Left hindlimb (tissue), 1 donor: ENCODE measurements at places on chromosomes 12 and 14.
A peak's percentile ranks its signal among the peaks of the same experiment; 100 is the strongest.

- DNase-seq: peak; percentile 52
Measured at GRCh38 chr12:15846887-15847286, 35.3 kb upstream of the STRAP start.

DNA sequence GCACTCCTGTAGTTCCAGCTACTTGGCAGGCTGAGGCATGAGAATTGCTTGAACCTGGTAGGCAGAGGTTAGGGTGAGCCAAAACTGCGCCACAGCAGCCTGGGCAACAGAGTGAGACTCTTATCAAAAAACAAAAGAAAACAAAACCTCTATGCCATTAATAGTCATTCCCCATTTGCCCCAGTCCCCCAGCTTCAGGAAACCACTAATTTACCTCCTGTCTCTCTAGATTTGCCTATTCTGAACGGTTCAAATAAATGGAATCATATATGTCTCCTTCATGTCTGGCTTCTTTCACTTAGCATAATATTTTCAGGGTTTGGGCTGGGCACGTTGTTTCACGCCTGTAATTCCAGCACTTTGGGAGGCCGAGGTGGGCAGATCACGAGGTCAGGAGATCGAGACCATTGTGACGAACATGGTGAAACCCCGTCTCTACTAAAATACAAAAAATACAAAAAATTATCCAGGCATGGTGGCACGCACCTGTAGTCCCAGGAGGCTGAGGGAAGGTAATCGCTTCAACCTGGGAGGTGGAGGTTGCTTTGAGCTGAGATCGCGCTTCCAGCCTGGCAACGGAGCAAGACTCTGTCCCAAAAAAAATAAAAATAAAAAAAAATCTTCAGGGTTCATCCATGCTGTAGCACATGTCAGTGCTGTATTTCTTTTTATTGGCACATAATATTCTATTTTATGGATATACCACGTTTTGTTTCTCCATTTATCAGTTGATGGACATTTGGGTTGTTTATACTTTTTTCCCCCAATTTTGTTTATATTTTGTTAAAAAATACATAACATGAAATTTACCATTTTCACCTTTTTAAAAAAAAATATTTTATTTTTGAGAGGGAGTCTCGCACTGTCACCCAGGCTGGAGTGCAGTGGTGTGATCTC, 31.9 kb downstream of the KNTC1 start:
- no peak for DNase-seq

GRCh38 chr14:98131406-98131805, 1140.6 kb downstream of the BCL11B start:
- no peak for DNase-seq

- no peak for DNase-seq
Measured at GRCh38 chr14:36505181-36505815, 14.7 kb downstream of the NKX2-1 start.

- no peak for DNase-seq
Measured at GRCh38 chr12:11600199-11600598, 49.3 kb upstream of the ETV6 start.

DNA sequence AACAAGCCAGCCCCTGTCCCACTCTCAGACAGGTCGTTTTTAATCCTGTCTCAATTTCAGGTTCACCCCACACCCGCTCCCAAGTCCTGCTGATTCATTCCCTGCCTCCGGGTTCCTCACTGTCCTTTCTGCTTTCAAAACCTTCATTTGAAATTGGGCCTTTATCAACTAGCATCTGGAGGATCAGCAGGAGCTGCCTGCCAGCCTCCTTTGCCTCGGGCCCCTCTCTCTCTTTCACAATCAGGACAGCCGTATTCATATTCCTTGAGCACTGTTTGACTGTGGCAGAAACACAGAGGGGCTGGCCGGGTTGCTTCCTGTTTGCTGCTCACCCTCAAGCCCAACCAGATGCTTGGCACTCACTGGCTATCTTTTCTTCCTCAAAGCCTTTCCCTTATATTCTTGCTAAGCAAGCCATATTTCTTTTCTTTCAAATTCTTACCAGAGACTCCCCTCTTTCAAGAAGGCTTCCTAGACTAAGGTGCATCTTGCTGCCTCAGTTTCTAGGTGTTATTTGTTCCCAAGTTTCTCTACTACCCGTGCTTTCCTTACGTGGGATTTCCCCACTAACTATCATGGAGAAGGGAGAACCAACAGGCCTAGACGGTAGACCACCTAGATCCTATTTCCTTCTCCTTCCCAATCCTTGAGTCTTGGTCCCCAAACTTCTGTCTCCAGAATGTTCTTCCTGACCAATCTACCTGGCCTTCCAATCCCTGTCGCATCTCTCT, 3.0 kb downstream of the GALNT6 start:
- no peak for DNase-seq

GRCh38 chr12:65748332-65748731, 76.0 kb upstream of the HMGA2 start:
- no peak for DNase-seq

DNA sequence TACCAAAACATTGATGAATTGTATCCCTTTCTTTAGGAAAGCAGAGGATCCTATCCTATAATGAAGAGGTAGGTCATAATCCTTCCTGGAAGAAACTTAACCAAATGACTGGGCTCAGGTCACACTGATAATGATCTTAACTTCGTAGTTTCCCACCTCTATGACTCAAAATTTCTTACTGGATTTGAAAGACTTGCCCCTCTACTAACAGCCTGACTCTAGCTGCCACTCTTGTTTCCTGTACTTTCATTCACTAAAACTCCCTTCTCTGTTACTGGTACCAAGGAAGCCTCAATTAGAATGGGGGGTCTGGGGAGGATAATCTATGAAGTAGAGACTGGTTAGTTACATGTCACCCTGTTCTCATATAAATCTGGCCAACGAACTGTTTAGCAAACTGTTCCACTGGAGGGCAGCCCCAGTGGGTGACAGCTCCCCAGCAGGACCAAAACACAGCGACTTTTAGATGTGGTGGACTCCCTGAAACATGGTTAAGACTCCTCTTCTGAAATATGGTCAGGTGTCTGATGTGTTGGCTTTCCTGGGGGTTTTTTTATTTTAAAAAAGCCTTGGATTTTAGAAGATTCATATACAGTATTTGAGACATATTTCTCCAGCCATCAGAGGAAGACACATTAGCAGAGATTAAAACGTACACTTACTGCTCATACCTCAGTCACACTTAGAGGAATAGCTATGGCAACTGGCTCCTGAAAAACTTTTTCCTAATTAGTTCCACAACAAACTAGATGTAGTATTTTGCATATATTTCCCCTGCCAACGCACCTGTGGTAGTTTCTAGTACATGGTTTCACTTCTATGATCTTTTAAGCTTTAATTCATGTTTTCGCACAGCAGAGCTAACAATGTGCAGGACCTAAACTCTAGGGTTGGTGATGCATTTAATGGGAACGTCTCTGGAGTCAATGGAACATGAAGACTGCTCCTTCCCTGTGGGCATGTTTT, 72.3 kb downstream of the ACADS start:
- no peak for DNase-seq

DNA sequence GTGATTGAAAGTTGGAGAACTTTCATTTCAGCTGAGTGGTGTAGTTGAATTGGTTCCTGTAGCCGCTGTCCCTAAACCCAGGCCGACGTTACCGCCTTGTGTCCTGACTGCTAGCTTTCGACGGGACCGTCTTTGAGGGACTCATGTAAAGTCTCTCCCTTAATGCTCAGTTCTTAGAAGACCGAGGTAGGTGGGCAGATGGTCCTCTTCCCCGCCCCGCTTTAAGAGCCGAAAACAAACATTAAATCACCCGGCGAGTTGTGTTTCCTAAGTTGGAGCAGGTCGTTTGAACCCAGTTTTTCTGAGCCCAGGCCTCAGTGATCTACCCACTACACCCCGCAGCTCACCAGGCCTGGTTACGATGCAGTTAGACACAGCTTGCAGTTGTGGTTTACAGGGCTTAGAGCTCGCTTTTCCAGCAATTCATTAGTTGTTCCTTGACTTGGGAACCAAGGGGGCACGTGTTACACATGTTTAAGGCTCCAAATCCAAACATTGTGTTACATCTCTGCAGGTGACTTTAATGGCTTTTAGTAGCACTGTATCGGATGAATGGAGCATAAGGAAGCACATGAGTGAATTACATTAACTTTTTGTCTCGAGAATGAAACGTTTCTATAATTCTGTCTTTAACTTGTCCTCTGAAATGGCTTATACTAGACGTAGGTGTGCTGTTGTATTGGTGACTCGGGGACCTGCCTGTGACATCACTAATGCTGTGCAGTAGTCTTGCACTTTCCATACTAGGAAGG, 790 bp downstream of the NEDD1 start:
- peak; percentile 46 for DNase-seq

DNA sequence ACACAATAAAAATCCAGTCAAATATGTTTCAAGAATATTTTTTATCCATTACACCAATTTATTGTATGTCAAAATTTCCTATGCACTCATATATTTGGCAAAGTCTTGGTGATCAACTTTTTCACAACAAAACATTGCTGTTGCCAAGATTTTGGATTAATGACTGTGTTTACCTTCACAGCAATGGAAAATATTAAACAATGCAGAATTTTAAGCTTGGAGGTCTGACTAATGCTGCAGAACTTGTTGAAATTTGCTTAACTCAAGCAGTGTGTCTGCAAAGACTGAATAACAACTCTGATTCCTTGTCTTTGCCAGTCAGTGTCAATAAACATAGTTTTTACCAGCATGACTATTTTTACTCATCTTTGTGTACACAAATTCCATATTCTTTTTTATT, 336.4 kb downstream of the CCER1 start:
- DNase-seq: no peak

DNA sequence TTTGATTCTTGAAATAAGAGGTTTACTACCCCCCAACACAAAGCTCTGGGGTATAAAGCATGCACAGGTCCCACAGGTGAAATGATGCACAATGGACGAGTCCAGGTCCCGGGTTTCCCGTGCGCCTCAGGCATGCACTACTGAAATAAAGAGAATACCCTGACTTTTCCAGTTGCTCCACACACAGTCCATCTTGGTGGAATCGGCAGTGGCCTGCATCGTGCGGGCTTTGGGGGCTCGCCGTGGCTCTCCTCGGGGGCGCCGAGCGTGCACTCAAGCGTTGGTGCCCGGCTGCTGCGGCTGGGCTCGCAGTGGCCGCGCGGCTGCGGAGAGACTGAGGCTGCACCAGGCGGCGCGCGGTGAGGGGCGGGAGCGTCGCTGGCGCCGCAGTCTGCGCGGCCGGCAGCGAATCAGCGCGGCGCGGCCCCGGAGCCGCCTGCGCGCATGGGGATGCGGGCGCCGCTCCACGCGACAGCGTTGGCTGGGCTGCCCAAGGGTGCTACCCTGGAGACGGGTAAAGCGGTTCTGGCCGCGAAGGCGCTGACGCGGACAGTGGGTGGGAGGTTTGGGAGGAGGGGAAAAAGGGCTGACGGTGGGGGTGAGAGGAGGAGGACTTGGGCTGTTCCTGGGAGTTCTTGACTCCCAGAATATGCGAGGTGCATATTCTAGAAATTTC, 53.8 kb upstream of the CCDC175 start:
- no peak for DNase-seq

DNA sequence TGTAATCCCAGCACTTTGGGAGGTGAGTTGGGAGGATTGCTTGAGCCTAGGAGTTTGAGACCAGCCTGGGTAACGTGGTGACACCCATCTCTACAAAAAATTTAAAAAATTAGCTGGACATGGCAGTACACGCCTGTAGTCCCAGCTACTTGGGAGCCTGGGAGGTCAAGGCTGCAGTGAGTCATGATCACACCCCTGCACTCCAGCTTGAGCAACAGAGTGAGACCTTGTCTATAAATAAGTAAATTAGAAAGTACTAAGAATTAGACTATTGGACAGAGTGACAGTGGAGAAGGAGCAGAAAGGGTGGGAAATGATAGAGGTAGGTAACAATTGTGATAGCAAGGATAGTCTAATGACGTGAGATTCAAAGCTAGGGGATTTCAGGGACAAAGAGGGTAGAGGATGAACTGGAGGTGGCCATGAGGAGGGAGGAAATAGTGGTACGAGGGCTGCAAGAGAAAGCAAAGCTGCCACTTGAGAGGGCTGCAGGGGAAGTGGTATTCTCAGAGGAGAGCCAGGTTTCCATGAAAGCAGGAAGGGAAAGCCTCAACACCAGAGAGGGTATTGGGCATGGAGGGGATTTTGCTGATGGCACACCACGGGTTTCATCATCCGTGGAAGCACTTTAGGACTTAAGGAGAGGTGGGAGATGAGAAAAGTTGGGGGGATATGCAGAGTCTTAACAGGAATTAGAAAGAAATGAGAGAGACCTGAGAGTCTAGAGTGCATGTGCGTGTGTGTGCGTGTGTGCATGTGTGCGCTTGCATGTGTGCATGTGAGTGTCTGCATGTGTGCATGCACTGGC, 85.6 kb downstream of the SYNE2 start:
- no peak for DNase-seq

DNA sequence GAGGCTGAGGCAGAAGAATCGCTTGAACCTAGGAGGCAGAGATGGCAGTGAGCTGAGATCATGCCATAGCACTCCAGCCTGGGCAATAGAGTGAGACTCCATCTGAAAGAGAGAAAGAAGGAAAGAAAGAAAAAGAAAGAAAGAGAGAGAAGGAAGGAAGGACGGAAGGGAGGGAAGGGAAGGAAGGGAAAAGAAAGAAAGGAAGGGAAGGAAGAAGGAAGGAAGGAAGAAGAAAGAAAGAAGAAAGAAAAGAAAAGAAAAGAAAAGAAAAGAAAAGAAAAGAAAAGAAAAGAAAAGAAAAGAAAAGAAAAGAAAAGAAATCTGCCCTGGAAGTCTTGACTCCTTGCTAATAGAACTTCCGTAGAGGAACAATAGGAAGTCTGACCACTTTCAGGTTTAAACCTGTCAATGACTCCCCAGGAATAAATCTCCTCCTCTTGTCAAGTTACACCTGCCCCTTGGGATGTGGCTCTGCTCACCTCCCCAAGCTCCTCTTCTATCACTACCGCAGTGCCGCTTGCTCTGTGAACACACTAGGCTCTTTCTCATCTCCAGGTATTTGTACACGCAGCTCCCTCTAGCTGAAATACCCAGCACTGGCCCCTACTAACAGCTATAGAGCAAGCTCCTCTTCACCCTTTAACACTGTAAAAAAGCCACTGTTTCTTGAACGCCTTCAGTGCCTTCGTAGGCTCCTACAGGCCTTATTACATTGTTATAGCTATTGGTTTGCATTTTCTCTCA, 773.1 kb upstream of the TBX3 start:
- no peak for DNase-seq

- no peak for DNase-seq
Measured at GRCh38 chr12:109359131-109359690, 11.5 kb downstream of the MYO1H start.

- DNase-seq: no peak
Measured at GRCh38 chr12:75805905-75806304, 225.7 kb downstream of the PHLDA1 start.

- DNase-seq: peak; percentile 44
Measured at GRCh38 chr12:6950811-6951540, at the start of gene PTPN6. TSS of gene PTPN6 (plus strand) at chr12:6951356. CDS start at chr12:6951513, 157 bp downstream.

- peak; percentile 67 for DNase-seq
Measured at GRCh38 chr14:55580470-55581341, 699 bp downstream of the KTN1 start.

DNA sequence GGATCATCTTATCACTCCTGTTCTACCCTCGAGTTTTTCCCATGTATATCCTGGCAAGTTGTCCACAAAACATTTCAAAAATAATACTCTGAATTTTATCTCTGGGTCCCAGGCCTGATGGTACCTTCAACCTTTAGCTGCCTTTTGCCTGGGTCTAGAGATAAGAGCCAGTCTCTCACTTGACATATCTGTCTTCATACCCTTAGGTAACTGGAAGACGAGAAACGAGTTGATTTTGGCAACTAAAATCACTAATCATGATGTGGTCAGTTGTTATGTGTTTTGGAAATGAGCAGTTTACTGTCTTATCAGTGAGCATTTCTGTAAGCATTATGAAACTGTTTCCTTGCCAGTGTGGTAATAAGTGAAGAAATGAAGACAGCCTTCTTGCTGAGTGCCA, 6.3 kb downstream of the RNF10 start:
- DNase-seq: no peak
